ENCODE measurements at places on chromosomes 12 and 14.

DNA sequence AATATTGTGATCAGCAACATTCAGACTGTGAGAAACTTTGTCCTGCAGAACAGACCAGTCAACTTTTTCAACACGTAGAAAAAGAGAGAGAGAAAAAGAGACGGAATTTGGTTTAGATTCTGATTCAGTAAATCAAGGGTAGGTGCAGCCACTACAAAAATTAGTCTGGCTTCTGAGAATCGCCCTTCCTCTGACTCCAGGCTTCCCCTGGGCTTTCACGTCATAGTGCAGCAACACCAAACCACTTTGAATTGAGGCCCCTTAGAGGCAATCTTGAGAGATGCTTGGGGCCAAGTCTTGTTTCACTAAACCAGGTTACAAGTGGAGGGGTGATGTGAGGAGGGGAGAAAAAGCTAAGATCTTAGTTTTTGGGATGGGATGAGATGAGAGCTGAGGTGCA is 37.5 kb upstream of the PTGR2 start:
- DNase-seq, result no peak

DNA sequence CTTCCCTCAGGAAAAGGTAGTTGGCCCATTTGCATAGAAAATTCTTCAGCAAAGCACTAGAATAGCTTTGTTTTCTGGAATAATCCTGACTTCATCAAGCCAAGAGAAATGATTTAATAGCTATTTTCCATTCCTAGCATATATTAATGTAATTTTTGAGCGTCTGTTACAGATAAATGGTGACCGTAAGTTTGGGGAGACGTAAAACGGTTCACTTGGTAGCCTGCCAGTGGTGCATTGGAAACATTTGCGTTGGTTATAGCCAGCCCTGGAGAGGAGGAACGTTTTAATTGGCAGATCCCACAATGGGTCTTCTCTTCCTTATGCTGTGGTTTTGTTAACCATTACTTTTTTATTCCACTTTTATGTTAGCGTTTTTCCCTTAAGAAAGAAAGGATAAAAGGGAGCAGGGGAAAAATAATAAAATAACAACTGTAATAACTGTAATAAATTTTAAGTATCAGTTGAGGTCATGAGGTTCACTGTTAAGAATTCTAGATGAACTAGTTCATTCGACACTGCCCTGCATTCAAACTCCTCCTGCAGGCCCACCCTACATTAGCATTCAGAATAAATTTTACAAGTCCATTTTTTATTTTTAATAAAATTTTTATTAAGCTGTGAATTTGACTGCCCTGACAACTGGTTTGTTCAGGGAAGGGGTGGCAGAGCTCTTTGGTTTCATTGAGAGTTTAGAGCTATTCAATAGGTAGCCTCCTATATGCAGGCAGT is 300.7 kb downstream of the ERC1 start:
- no peak for DNase-seq

DNA sequence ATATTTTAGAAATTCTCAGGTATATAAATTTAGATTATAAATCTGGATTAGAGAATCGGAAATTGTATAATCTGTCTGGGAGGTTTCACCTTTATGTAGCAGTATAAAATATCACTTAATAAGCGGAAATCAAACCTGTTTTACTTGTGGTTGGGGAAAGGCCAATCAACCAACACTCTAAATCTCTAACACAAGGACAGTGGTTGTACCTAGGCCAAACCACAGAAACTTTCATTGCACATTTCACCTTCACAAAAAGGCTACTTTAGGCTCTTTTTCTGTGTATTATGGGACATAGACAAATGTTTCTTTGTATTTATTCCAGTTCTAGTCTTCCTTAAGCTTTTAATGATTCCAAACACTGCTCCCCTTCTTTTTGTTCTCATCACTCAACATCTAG is 19.8 kb downstream of the ERH start:
- no peak for DNase-seq

DNA sequence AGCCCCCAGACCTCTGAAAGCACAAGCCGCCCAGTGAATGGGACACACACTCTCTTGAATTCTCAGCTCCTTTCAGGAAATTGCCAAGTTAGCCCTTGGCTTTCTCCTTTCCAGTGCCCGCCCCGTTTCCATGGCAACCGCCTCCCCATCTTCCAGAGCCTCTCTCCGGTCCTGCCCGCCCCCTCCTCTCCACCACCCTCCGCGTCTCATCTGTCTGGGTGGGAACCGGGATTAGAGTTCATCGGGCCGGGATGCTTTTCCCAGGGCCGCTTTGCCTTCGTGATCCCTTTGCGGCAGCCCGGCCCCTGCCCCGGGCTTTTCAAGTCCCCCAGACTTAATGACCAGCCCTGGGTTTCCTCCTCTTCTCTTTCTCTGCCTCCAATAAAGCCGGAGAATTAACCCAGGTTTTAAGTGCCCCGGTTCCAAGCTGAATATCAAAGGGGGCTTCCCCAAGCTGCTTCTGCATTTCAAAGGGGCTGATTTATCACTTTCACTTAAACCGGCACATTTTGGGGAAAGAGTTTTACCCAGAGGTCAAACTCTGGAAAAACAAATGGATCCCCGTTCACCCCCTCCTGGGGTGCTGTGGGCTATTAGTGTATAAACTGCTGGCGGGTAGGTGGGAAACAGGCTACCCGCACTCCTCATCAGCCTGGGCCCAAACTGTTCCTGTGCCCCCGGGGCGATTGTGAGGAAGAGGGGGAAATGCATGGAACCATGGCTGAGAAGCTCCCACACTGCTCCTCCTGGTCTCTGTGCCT is 101.7 kb downstream of the ZFP36L1 start:
- DNase-seq, result no peak

DNA sequence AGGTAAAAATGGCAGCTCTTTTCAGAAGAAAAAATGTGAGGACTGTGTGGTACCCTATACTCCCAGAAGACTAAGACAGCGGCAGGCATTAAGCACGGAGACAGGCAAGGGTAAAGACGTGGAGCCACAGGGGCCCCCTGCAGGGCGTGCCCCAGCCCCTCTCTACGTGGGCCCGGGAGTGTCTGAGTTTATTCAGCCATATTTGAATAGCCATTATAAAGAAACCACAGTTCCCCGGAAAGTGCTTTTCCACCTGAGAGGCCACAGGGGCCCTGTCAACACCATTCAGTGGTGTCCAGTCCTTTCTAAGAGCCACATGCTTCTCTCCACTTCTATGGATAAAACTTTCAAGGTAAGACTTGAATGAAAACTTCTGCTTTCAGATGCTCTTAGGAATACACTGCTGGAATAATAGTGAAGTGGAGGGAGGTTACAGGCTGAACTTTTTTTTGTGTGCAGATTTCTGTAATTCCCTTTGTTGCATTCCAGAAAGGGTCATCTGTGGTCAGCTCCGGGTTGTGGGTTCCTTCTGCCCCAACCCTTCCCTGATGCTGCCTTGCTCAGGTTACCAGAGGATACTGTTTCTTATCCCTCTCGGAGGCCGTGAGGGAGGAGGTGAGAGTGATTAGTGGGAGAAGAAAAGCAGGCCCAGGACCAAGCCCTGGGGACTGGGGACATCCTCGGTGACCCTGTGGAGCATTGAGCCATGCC is 58.4 kb downstream of the SLC25A47 start:
- DNase-seq, result no peak

DNA sequence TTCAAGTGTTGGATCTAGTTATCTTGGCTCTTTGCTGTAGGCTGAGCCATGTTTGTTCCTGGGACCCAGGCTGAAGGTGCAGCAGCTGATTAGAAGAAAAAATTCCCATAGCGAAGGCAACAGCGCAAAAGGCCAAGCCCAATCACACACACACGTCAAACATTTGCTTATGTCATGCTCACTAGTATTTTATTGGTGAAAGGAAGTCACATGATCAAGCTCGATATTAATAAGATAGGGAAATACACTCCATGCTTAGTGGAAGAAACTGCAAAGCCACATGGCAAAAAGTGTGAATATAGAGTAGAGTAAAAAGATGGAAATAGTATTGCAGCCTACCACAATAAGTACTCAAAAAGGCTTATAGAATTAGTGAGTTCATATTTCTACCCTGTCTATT is 373.5 kb upstream of the FAR2 start:
- no peak for DNase-seq

- no peak for DNase-seq
Observed at GRCh38 chr12:112843287-112843686, 51.7 kb downstream of the RPH3A start.
